HCT116 (cell line): ENCODE measurements at places on chromosomes 3 and 15. TPM values are rescaled to one million over a fixed set of nuclear protein-coding genes. Genes with fewer than 3 reads are reported as not detected.

Gene KATNBL1
- 40.5 TPM for total RNA-seq

Gene TTLL13
- 1.0 TPM for total RNA-seq

Gene DOCK3
- 4.2 TPM for total RNA-seq

Gene C3orf85
- not detected for total RNA-seq

Gene ITIH4
- 4.1 TPM for total RNA-seq

Gene ABI3BP
- 0.15 TPM for total RNA-seq

Gene GANC
- 13.1 TPM for total RNA-seq

Gene COLQ
- 1.9 TPM for total RNA-seq

Gene ZFAND6
- 51.3 TPM for total RNA-seq

Gene HOMER2
- 3.9 TPM for total RNA-seq

Gene PLSCR2
- total RNA-seq, result not detected

Gene NUP210
- 74.9 TPM for total RNA-seq

Gene GPR27
- not detected for total RNA-seq

Gene HYAL3
- total RNA-seq, result 10.3 TPM

Gene GOLGA6L7
- total RNA-seq, result not detected

Gene IL5RA
- not detected for total RNA-seq

Gene RHOV
- 6.0 TPM for total RNA-seq

Gene OR4M2
- total RNA-seq, result not detected

Gene FRMD5
- total RNA-seq, result 27.2 TPM

Gene SLC22A14
- total RNA-seq, result 0.22 TPM

Gene A4GNT
- not detected for total RNA-seq

Gene EHD4
- 28.0 TPM for total RNA-seq

Gene PIGX
- total RNA-seq, result 27.2 TPM

Gene SLC2A2
- not detected for total RNA-seq

Gene RTP1
- total RNA-seq, result not detected

Gene MST1R
- 113 TPM for total RNA-seq

Gene EBLN2
- 5.1 TPM for total RNA-seq

Gene CDAN1
- total RNA-seq, result 22.4 TPM

Gene ANO10
- 13.3 TPM for total RNA-seq

Gene PCSK6
- total RNA-seq, result 13.5 TPM

Gene EFCC1
- 1.0 TPM for total RNA-seq

Gene EHHADH
- total RNA-seq, result 10.7 TPM

Gene DNAJB8
- not detected for total RNA-seq

Gene WDR53
- 14.8 TPM for total RNA-seq

Gene GOLIM4
- total RNA-seq, result 10.6 TPM

Gene PPM1M
- total RNA-seq, result 16.6 TPM

Gene POLQ
- total RNA-seq, result 12.3 TPM

Gene ZMYND10
- total RNA-seq, result 3.3 TPM

Gene GOLGA6A
- total RNA-seq, result 0.39 TPM

Gene GALNT15
- total RNA-seq, result 0.05 TPM

Gene C2CD4A
- total RNA-seq, result not detected

Gene DUOXA2
- total RNA-seq, result not detected

Gene GOLGA6D
- total RNA-seq, result 0.12 TPM

Gene SNTN
- not detected for total RNA-seq

Gene CRYGS
- total RNA-seq, result 4.3 TPM

Gene CACNA1D
- total RNA-seq, result 1.1 TPM

Gene ACKR2
- total RNA-seq, result 0.76 TPM

Gene ASB14
- total RNA-seq, result not detected

Gene IGSF10
- 0.02 TPM for total RNA-seq

Gene STRC
- 0.91 TPM for total RNA-seq

Gene THRB
- 2.5 TPM for total RNA-seq
